ENCODE measurements at places on chromosomes 4 and X.

GRCh38 chrX:7108030-7108429 lies 39.5 kb upstream of the STS start:
- DNase-seq: no peak

- DNase-seq: no peak
These were observed 73.7 kb downstream of the RLIM start for GRCh38 chrX:74540635-74541249.

GRCh38 chrX:43657671-43658070 lies 1.6 kb downstream of the MAOA start:
- no peak for DNase-seq

DNA sequence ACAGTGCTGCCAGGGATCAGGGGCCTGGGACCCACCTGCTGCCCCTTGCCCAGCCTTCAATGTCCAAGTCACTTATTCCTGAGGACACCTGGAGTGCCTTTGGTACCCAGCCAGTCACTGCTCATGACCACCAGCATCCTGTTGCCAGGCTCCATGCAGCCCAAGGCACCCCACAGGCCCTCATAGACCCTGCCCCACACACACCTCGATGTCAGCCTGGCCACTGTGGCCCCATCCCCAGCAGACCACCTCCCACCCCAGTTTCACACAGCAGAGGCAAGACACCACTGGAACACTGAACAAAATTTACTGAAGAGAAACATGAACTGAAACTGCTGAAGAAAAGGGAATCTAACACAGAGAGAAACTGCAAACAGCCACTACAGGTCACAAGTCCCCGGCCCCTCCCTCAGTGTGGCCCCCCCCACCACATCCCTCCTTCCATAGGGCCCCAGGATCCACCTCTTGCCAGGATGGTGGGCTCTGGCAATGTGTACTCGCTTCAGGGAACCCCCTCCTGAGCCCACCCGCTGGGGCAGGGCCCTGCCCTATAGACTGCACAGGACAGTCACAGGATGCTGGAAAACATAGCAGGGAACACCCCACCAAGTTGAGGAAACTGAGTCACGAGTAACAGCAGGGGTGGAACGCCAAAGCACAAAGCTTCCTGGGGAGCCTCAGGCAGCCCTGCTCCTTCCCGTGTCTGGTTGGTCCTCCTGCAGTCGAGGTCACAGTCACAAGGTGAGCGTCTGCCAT lies 5.2 kb downstream of the PNMA5 start:
- no peak for DNase-seq

- no peak for DNase-seq
These were observed 309.4 kb downstream of the ARHGAP24 start for GRCh38 chr4:85784348-85784747.

DNA sequence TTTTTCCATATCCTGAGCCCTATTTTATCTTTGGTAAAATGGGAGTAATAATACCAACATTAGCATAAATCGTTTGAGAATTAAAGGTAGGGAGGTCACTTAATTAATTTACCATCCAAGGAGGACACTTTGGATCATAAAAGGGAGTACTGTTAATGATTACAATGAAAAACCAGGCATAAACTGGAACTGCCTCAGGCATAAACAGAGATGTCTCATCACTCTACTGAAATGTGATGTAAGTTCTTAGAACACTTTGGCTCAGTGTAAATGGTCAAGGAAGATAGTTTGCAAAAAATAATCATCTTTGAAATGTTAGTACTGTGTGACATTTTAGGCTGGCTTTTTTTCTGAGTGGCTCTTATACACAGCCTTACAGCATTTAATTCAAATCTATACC lies 268.7 kb downstream of the SLC39A8 start:
- no peak for DNase-seq

Data from RPMI8226 (cell line).